ENCODE measurements at places on chromosomes 13 and 19. TPM values are rescaled to one million over a fixed set of nuclear protein-coding genes. Genes with fewer than 3 reads are reported as not detected.

GRCh38 chr19:30076101-30076551 lies 134.1 kb downstream of the URI1 start:
- no peak for DNase-seq

PGLYRP1 gene
- total RNA-seq = not detected

DUS3L gene
- 42.6 TPM for total RNA-seq

GRCh38 chr19:37333457-37333856 lies 37.4 kb upstream of the ZNF527 start:
- no peak for DNase-seq

DNA sequence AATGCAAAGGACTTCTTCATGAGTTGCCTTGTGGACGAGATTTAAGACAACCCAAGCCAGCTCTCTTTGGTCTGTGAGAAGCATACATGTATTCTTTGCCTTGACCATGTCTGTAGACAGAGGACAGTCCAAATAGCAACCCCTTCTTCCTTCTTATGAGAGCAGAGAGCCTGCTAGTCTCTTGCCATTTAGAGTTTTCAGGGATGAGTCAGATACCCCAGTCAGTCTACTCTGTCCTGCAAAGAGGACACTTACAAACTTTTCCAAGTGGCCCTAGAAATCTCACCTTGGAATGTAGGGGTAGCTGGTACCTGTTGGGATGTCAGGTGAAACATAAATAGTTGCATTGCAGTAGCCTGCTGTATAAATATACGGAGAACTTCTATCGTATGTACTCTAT lies 36.7 kb downstream of the DNAJC3 start:
- DNase-seq = no peak

DNA sequence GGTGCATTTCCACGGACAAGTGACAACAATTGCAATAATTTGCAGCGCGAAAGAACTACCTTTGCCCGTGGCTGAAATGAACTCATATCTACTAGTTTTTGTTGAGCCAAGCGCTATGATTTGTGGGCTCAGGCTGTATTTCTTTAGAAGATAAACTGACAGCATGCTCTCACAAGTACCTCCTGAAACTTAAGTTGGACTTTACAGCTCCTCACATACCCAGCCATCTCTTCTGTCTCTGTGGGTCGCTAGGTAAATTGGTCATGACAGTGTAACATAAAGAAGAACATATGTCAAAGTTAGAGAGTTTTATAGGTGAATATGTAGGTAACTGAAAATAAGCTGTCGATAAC lies 839 bp downstream of the COG6 start:
- DNase-seq = no peak

DNA sequence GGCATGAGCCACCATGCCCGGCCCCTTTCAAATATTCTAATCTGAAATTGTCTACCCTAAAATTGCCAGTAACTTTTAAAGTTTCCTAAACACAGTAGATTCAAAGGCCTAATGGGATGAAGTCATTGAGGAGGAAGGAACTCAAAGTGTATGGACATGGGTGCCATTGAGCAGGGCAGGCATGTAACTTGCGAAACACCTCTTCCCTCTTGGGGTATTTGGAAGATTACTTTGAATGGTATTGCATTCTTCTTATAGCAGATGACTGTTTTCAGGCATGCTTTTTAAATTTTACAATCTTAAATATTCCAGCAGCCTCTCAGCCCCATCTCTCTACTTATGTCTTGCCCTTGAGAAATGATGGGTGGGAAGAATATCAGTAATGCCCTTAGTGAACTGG lies 21.0 kb downstream of the TM9SF2 start:
- DNase-seq = no peak

ACP5 gene
- total RNA-seq = 1.6 TPM

DNA sequence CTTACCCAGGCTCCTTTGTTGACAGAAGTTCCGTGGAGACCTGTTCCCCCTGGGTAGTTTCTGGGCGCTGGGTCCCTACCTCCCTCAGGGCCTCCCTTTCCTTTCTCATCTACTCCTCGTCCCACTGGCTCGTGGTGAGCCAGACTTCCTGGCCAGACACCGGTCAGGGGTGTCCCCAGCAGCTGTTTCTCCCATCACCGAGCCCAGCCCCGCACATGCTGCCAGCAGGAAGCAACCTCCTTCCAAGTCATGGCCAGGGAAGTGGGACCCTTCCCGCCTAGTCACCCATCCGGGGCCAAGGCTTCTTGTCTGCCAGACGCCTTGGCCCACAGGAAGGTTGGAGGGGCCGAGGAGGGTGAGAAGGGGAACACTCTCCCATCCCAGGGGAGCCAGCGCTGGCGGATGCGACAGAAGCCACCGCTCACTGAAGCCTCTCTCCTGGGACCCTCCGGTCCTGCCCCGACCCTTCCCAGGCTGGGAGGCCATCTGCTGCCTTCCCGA lies 5.7 kb downstream of the PAK4 start:
- DNase-seq = no peak

GZMM gene
- not detected for total RNA-seq

TUBA3C gene
- total RNA-seq = not detected

DNA sequence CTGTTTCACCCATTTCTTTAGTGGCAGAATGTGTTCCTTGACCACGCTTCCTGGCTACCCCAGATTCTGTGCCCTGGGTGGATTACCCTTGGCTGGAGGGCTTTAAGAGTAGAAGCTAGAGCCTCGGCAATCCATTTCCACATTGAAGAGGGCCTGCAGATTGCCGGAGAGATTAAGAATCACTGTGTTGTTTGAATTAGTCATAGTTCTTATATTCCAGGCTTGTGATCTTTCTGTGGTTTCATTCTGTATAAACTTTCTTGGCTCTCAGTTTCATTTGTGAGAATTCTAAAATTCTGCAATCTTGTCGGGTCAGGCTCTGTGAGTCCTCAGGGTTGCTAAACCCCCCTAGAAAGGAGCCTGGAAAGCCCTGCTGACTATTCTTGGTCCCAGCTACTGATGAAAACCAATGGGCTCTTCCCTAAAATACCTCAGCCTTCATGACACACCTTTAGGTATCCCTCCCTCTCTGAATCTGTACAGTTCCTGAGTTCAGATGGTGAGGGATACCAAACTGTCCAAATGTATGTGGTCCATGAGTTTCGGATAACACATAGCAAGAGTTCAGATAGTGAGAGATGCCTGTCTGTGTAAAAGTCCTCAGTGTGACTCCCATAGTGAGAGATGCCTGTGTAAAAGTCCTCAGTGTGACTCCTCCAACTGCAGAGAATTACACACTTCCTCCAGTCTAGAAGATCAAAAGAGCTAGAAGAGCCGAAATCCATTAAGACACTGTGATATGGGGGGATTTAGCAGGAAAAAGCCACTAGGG lies 4.3 kb downstream of the PHF11 start:
- no peak for DNase-seq

GRCh38 chr13:37138169-37138568 lies 32.7 kb upstream of the CSNK1A1L start:
- DNase-seq = no peak
